ENCODE measurements at places on chromosomes 4 and X.

- DNase-seq, result no peak
Observed at GRCh38 chrX:96705905-96706304, 21.3 kb downstream of the DIAPH2 start.

DNA sequence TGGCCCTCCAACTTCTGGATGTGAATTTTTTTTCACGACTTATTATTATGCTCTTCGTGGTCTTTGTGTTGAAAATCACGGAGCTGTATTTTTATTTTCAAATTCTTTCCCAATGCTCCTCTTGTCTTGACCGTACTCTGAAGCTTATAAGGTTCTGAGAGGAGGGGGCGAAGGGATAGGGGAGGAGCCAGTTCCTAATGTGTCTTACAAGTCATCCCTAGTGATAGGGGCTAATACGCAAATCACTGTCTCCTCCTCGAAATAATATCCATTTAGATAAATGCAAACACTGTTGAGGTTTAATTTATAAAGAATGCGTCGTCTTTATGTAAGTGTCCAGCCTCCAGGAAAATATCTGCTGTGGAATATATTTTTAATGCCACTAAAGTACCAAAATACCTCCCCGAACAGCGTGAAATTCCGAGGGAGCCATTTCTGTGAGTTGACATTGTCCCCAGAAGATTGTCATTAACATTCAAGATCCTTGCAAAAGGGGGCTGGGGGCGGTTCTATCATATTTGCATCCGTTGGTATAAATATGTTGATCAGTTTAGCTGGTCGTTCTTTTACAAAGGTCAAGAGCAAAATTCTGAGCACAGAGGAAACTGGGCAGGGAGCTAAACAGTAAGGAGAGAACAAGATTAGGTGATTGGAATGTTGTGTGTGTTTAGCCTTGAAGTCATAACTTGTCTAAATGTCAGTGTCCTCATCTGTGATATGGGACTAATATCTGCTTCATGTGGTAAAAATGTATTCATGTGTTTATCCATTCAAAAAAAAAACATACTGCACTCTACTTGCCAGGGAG is 3.7 kb upstream of the FAT1 start:
- DNase-seq, result no peak

DNA sequence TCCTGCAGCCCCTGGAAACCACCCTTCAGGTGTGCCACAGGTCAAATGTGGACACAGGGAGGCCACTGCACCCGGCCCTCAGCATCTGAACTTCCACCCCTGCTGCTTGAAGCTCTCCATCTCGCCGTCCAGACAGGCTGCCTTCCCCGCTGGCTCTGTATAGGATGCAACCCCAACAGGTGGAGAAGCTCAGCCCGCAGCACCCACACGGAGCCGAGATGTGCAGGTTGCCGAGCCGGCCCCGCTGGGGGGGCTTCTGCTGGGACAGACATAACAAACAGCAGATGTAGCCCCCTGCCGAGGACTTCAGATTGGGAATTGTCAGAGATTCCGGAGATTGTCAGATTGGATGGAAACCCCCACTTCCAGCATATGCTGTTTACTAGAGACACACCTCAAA is 20.5 kb downstream of the TMEM187 start:
- no peak for DNase-seq

GRCh38 chr4:94032754-94033153 is 174.9 kb upstream of the SMARCAD1 start:
- no peak for DNase-seq

GRCh38 chr4:154604696-154605200 is 7.7 kb downstream of the FGG start:
- no peak for DNase-seq

- no peak for DNase-seq
Observed at GRCh38 chr4:106365613-106366012, 3.0 kb downstream of the GIMD1 start.

- DNase-seq, result no peak
Observed at GRCh38 chr4:7513671-7514070, 78.9 kb upstream of the PSAPL1 start.

DNA sequence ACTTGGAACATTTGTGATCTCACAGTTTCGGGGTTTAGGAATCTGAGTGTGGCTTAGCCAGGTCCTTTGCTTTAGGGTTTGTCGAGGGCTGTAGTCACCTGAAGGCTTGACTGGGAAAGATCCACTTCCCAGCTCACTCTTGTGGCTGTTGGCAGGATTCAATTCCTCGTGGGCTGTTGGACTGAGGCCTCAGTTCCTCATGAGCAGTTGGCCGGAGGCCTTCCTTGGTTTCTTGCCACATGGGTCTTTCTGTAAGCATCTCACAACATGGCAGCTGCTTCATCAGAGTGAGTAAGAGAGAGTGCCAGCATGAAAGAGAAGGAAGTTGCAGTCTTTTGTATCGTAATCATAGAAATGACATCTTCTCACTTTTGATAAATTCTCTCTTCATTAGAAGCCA is 11.1 kb downstream of the TXLNG start:
- DNase-seq, result peak; percentile 14

- DNase-seq, result no peak
Observed at GRCh38 chr4:139690419-139690818, 24.8 kb downstream of the MGST2 start.

- DNase-seq, result no peak
Observed at GRCh38 chr4:106385853-106386393, 17.3 kb upstream of the GIMD1 start.

GRCh38 chr4:16365036-16365569 is 138.8 kb upstream of the TAPT1 start:
- DNase-seq, result no peak

Data from pons (tissue), 1 donor.